ENCODE measurements at places on chromosomes 13 and 19.

GRCh38 chr19:1172353-1173158, 1.5 kb downstream of the SBNO2 start:
- no peak for DNase-seq

DNA sequence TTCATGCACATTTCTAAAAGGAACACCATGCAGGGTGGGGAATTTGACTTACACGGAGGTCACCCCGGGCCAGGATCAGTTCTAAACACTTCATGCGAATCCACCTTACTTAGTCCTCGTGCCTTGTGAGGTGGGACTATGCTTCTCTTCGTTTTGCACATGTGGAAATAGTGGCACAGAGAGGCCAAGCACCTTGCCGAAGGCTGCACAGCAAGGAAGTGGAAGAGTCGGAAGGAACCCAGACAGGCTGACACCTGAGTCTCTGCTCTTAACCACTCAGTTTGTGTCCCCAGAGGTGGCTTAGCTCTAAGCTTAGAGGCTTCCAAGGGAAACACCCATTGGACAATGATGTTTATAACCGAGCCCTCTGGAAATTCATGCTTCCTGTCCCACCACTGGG, 150.1 kb downstream of the CACNA1A start:
- DNase-seq, result no peak

- DNase-seq, result no peak
Observed at GRCh38 chr13:23059173-23059572, 121.6 kb upstream of the SGCG start.

DNA sequence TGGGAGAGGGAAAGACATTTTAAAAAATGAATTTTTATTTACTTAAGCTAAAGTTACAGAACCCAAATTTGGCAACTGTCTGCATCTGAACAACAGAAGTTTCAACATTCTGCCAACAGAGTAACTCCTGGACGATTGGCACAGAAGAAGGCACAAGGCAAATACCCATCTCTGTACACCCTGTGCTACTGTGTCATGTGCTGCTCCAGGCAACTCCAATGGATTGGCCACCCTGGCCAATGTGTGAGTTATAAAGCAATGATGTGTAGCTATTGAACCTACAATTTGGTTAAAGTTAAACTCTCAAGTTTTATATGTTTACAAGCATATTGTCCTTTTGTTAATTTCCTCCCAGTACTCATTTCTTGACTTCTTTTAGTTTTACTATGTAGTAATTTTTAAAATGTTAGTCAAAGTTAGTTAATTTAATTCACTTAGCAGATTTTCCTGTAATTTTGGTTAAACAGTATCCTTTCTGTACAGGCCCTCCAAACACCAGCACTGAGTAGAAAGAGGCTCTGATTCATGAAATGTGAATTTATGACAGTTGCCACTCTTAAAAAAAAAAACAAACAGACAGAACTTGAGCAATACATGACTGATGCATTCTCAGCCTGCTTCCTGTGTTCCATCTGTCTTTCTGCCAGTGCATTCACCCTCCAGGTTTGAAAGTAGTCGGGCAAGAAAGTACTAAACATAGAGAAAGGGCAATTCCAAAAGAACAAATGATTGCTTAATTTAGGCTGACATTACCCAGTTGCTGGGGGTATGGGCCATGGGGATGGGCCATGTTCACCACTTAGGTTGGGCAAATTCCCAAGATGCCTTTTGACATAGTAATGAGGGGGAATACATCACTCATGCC, 5.9 kb downstream of the STARD13 start:
- DNase-seq, result no peak

DNA sequence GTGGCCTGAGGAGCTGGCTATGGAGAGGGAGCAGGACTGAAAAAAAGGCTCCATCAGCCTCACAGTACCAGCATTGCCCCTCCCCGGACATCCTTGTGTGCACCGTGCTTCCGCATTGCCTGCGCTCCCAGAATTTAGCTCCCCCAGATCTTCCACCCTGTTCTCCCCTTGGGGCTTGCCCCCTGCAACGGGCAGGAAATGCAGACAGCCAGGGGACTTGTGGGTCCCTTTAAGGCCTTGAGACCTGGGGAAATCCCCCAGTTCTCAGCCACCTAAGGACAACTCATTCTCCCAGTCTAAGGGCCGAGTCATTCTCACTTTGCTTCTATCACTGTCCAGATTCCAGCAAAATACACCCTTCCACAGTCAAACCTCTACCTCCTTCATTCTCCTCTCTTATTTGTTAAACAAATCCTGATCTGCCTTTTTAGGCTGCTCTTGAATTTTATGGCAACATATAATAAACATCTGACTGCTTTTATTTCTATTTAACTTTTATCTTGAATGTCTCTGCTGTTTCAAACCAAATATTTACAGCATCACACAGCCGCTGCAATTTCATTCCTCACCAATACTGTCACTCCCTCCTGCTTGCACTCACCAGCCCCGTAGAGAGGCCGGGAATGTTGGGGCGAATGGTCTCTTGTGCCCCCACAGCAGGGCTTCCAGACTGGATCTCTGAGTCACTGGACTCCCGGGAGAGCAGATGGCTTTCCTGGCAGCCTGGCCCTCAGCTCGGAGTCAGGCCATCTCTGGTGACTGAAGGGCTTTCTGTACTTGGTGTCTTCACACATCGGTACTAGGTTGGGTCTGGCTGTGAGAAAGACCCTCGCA, 221.9 kb downstream of the TSHZ3 start:
- no peak for DNase-seq

DNA sequence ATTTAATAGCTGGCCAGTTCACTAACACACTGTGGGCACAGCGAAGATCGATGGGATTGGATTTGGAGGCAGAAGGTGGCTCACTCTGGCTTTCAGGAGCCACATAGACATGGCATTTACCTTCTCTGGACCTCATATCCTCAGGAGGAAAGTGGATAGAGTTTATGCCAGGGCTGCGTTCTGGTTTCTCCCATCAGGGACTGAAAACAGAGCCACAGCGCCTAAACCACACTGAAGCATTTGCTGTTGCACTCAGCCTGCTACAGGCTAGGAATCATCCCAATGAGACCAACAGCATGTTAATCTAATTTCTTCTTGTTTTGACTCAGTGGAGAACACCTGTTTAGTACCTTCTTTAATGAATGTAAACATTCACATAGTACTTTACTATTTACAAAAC, 1.6 kb downstream of the CYSLTR2 start:
- no peak for DNase-seq

- no peak for DNase-seq
Observed at GRCh38 chr19:19873381-19873780, 7.7 kb downstream of the ZNF253 start.

- no peak for DNase-seq
Observed at GRCh38 chr19:48540110-48540509, 11.9 kb upstream of the SULT2B1 start.

DNA sequence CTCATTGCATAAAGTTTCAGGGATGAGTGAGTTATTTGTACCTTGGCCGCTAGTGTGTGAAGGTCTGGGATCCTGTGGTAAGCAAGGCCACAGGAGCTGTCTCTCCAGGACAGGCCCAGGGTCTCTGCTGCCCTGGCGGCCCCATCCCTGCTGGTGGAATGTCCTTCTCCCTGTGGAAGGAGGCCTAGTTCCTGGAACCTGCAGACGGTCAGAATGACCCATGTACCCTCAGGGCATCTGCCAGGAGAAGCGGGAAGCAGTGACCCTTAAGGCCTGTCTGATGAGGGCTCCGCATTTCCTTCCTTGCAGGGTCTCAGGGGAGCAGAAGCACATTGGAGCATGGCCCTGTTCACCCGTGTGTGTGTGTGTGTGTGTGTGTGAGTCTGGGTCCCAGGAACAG, 32.1 kb upstream of the SOX1 start:
- no peak for DNase-seq

DNA sequence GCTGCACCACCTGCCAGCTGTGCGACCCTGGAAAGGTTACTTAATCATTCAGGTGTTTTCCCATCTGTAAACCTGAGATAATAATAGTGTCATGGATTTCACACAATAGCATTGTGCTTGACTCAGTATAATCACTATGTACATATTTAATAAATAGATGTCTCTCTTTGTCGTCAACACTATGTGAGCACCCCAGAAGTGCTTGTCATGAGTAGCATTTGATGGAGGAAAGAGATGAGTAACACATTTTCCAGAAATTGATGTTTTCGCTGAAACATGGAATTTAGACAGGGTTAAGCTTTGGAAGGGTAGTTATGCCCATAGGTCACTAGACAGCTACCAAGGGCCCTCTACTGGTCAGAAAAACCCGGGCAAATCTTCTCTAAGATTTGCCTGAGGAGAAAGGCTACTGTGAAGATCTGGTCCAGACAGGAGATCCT, 9.5 kb upstream of the MBNL2 start:
- DNase-seq, result no peak

DNA sequence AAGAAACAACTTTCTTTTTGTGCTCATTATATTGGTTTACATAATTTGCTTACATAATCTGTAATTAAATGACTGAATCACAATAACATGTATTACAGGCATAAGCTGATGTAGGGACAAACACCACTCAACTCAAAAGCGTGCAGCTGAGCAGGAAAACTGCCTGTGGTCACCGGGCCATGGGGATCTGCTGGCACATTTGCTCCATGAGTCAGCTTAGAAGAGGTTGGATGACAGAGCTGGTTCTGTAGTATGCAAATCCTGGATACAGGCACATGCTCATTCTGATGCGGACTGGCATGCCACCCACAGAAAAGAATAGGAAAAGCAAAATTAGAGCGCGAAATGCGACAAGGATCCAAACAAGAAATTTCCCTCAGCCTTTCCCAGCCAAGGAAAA, 128.6 kb downstream of the USP12 start:
- DNase-seq, result no peak

- no peak for DNase-seq
Observed at GRCh38 chr13:81738364-81738763, 1397.4 kb upstream of the SPRY2 start.

DNA sequence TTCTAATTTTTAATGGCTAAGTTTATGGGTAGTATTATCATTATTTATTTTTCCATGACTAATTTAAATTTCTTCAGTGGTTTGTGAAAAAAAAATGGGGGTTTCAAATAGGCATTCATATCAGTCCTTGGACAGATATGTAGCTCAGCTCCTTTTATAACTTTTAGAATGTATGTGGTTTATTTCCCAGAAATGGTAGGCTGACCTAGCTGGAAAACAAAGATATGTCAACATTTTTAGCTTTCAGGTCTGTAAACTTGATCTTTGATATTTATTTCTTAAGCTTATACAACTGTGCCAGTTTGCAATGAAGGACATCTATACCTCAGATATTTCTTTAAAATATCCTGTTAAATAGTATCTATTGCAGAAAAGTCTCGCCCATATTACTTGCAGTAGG, 1815.5 kb downstream of the SLITRK5 start:
- no peak for DNase-seq

DNA sequence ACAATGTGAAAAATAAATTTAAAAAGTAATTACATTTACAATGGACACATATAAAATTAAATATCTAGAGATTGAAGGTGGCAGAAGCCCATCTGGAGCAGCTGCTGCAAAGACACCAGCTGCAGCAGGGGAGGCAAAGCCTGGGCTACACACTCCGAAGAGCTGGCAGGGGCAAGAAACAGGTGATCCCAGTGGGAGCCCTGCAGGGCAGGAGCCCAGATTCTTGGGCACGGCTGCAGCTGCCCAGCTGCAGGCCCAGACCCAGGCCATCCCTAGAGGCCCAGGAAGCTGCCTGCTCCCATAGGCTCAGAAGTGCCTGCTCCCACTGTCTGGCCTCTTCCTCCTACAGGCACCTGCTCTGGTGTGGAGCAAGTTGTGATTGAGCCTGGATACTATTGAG, 1547.9 kb upstream of the SPRY2 start:
- DNase-seq, result no peak

GRCh38 chr19:1613146-1613545, 7.9 kb upstream of the UQCR11 start:
- no peak for DNase-seq

GRCh38 chr19:34228347-34228746, 26.0 kb upstream of the GARRE1 start:
- no peak for DNase-seq

- no peak for DNase-seq
Observed at GRCh38 chr13:38752686-38753085, 65.8 kb downstream of the FREM2 start.

DNA sequence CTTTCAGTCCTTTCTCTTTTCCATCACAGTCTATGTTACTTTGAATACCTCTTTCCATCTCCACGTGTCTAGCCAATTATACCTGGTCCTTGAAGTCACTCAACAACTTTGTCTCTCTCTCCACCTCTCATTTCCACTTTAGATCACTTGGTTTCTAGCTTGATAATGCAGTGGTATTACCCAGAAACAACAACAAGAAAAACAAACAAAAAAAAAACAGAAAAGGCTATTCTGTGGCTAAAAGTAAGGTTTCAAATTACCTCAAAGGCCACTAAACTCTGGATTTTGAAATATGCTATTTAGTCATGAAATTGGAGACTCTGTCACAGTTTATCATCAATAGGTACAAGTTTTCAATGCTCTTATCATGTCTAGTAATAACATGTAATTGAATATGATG, 184.8 kb downstream of the PCDH9 start:
- no peak for DNase-seq

GRCh38 chr19:1794424-1795172, 17.5 kb downstream of the ATP8B3 start:
- DNase-seq, result no peak

DNA sequence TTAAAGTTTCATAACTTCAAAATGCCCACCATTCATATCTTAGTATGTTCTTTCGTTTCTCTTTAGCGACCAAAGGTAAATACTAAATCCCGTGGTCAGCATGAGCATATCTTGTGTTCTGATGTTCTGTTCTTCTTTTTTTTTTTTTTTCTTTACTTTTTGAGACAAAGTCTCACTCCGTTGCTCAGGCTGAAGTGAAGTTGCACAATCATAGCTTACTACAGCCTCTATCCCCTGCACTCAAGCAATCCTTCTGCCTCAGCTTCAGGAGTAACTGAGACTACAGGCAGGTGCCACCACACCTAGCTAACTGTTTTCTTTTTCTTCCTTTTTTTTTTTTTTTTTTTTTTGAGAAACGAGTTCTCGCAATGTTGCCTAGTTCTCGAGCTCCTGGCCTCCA, 60.9 kb upstream of the ATP12A start:
- no peak for DNase-seq

DNA sequence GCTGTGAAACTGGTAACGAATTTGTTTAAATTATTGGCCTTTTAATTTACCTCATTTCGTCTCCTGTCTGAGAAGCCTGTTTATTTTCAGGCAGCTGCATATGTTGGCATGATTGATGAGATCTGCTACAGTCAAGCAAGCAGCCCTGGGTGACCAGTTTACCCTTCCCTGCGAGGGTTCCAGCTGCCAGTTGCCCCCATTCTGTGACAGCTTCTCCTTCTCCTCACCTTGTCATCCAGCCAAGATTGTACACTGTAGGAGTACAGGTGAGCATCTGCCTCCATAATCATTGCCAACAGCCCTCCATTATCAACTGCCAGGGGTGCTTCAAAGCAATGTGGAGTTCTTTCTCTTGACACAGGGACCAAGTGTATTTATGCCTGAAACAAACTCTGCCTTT, 1979.9 kb upstream of the PRR20A start:
- DNase-seq, result peak; percentile 76

Data from NCI-H1930 (cell line).